Umbilical cord (tissue), 2 donors: ENCODE measurements at places on chromosomes 3 and 15.

DNA sequence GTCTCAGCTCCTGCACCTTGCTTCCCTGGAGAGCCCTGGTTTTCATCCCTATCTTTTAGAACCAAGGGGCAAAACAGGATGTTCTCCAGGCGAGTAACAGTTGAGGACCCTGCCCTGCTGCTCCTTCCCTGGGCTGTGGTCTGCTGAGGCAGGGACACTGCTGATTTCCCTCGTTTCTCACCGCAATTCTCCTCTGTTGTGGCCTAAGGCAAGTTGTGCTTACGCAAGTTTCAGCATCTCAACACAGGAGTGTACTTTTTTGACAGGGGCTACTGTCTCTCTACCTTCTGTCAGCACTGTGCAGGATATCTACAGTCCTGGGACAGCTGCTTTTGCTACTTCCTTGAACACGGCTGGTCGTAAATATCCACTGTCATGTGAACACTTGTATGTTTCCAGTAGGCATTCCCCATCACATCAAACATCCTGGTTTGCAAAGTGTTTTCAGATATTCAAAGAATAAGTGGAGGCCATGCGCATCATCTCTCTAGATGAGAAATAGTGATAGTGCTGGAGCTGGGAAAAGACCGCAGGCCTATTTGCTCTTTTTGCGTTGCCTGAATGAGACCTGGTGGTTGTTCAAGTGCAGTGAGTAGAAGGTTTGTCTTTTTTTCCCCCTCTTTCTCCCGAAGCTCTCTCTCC is 110.1 kb upstream of the PLXNA1 start:
- no peak for DNase-seq

- no peak for DNase-seq
Measured at GRCh38 chr3:154224366-154224765, 99.9 kb downstream of the DHX36 start.

DNA sequence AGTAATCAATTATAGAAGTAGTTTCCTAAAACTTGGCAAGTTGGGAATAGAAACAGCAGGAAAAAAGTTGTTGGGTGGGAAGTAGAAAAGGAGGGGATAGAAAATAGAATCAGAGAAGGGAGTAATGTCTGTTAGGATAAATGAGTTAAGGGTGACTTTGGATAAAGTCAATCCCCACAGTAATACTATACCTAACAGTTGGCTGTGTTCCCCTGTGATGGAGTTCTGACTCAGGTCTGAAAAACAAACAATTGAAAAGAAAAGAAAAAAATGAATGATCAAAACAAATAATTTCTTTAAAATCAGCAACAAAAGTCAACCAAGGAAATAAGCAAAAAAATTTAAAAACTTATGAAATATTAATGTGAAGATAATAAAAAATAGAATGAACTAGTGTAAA is 50.3 kb downstream of the EMC4 start:
- no peak for DNase-seq

DNA sequence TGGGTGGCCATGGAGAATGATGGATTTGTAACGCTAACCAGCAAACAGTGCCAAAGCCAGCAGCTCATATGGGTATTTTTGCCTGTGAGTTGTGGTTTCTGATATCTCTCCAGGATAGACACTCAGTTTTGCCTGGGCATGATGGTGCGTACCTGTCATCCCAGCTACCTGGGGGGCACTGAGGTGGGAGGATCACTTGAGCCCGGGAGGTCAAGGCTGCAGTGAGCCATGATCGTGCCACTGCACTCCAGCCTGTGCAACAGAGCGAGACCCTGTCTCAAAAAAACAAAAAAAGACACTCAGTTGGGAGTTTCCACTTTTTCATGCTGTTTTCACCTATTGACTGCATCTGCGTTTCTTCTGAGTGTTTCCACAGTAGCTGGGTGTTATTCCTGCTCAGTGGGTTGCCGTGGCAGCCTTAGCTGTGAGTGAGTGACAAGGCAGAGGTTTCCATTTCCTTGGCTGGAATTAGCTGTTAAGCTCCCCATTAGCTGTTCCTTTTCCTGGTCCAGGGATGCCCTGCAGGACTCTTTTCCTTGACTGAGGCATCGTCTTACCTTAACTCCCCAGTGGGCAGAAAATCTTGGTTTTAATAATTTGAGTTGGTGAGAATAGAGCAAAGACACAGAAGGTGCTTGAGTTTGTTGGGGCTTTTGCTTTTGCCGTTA is 14.2 kb upstream of the RPP14 start:
- DNase-seq: no peak

DNA sequence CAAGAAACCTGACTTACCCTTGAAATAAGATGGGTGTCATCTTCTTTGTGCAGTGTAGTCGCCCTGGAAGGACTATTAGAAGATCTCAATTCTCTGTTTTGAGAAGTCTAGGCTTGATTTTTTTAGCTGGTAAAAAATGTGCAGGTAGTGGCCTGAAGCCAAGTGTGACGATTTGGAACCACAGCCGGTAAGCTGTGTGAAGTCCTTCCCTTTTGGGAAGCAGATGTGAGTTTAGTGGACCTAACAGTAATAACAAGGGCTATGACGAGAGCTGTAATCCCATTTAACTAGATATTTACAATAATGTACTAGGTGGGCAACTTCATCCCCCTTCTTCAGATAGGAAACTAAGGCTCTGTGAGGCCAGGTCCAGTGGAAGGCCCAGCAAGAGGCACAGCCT is 81.7 kb upstream of the MYZAP start:
- no peak for DNase-seq
